ENCODE measurements at places on chromosomes 6 and 20.

DNA sequence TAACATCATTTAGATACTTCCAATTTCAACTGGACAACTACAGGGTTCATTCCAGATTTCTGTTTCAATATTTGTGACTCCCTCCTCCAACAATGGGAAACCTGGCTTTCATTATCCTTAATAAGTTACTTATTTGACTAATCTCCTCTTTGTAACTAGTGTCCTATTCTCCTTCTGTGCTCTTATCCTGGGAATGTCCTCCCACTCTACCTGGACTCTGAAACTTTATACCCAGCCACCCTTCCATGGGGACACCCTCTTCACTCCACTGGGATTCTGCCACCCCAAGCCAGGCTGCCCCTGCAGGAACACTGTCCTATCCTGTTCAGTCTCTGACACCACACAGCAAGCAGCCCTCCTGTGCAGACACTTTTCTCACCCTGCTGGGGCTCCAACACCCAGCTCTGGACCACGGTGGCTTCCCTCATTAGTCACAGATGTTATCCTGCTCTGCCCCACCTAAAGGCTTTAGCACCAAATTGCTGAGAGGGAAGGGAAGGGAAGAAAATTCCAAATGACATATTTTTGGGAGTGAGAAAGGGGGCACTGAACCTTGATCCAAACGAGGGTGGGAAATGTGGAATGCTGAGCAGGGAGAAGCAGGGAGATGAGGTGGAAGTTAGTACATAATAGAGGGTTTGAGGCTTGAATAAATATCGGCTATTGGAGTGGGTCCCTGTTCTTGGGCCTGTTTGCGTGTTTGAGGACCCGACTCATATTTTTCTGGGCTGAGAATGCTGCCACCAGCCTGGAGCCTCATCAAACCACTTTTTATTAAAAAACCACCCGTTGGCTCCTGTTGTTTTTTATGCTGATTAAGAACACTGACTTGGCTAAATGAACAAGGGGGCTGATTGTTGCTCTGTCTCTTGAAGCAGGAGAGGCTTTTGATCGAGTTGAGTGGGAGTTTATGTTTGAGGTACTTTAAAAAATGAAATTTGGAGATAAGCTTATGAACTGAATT, 54.0 kb upstream of the AKIRIN2 start:
- DNase-seq = no peak

DNA sequence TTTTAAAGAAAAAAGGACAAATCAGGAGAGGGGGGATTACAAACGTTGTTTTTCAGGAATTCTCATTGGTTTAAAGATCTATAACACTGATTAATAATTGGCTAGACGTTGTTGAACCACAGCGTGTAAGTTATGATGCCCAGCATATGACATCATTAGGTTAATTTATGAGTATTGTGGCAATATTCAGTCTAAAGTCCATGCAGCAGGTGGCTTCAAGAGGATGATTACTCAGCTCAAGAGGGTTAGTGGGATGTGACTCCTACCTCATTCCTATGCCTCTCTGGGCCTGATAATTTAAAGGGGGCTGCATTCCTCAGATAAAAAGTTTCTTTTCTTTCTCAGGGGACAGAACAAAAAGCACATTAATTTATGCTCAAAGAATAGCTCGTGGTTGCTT, 1309.0 kb downstream of the EPHA7 start:
- DNase-seq = no peak

- DNase-seq = no peak
Measured at GRCh38 chr20:14957402-14957801, 620.0 kb upstream of the FLRT3 start.

DNA sequence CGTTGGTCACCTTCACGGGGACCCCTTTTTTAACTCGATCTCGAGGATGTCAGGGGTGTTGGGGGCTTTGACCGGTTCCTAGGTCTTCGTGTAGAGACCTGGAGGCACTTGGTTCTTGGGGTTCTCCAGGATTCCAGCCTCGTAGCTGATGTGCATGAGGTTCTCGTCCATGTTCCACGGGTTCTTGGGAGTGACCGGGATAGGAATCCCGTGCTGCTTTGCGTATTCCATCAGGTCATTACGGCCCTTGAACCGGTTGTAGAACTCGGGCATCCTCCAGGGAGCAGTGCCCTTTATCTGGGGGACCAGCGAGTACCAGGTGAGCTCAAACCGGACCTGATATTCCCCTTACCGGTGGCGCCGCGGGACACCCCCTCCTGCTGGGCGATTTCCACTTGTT, 88.0 kb upstream of the RIPOR2 start:
- no peak for DNase-seq

DNA sequence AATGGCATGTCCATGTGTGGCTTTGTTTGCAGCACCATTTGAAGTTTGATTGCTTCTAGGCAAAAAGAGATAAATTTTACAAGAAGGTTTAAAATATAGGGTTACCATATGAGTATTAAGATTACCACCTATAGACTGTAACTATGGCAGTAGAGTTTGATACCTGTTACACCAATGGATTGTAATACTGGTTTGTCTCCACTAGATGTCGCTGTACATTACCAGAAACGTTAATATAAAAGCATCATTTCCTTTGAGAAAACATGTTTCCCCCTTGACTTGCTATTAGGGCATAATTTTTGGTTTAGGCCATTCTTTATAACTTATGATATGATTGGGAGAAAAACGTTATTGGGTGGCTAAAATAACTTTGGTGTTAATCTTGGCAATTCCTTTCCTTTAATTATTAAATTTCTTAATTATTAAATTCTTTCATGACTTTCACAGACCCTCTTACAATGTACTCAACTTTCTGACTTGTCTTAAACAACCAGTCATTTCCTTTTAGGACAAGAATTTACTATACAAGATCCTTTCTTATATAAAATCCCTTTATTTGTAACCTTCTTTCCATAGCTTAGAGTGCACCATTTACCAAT, 42.8 kb downstream of the HLA-DPB1 start:
- DNase-seq = peak; percentile 53

GRCh38 chr6:14635195-14635594, 517.6 kb downstream of the CD83 start:
- peak; percentile 11 for DNase-seq

- DNase-seq = peak; percentile 56
Measured at GRCh38 chr6:151885234-151885633, 77.8 kb downstream of the ESR1 start.
